ENCODE measurements at places on chromosomes 3 and 15. TPM values are rescaled to one million over a fixed set of nuclear protein-coding genes. Genes with fewer than 3 reads are reported as not detected.

The DZIP1L gene
- polyA plus RNA-seq, result 1.1 TPM

The LRTM1 gene
- not detected for polyA plus RNA-seq

The SPSB4 gene
- not detected for polyA plus RNA-seq

The GOLGA8M gene
- polyA plus RNA-seq, result not detected

GRCh38 chr3:158731938-158732855 is at the start of gene RARRES1:
Gene RARRES1 (minus strand): TSS chr3:158732457. CDS start chr3:158732415, 42 bp downstream.
- no peak for DNase-seq
- no peaks in the 10 kb centered on the region for H3K27me3 ChIP-seq
- peaks cover 13% of the 10 kb centered on the region for H3K36me3 ChIP-seq

DNA sequence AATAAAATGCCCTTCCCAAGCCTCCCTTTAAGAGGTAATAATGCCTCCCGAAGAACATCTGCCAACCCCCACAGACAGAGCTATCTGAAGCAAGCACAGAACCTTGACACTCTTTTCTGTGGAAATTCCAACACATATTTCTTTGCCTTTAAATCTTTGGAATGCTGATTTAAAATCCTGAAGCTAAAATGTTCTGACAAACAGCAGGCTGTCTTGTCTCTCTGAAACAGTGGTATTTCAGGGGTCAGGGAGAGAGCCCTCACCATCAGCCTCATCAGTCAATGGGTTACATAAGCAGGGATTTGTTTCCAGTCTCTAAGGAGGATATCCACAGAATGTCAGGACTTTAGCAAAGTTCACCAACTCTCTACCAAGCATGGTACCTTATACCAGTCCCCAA is 27.8 kb upstream of the ARHGEF3 start:
- DNase-seq, result no peak
- no peaks in the 10 kb centered on the region for H3K4me1 ChIP-seq
- H3K4me3 ChIP-seq, result no peak overlapping the region
- H3K27me3 ChIP-seq, result no peaks in the 10 kb centered on the region
- H3K36me3 ChIP-seq, result no peaks in the 10 kb centered on the region
- no peak overlapping the region for H3K27ac ChIP-seq

DNA sequence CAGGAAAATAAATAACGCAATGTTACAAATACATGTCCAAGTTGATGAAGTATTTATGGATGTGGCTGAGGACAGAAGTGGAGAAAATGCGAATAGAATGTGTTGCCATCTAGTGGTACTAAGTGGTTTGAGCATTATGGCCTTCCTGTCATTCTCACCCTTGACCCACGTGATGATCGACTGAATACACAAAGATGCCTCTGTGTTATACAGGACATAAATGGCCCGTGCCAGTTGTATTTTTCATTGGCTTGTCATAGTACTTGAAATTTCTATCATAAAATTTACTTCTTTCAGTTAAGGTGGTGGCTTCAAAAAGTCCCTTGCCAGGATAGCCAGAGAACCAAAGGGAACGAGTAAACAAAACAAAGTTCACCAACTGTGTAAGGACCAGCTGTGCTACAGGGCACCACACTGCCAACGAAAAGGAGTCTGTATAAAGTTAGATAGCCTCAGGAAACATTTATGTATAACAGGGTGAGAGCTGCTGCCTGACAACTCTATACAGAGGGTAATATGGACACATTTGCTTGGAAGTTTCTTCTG is 103.7 kb downstream of the MYH15 start:
- H3K27ac ChIP-seq, result no peak overlapping the region
- H3K36me3 ChIP-seq, result no peaks in the 10 kb centered on the region
- H3K27me3 ChIP-seq, result no peaks in the 10 kb centered on the region
- H3K4me3 ChIP-seq, result no peak overlapping the region
- no peaks in the 10 kb centered on the region for H3K4me1 ChIP-seq

GRCh38 chr15:64146520-64146884 is 5.0 kb upstream of the SNX22 start:
- no peak for DNase-seq
- H3K4me3 ChIP-seq, result 0 out of 2 replicates have a peak overlapping the region, but pooled peaks have one; percentile 7
- H3K36me3 ChIP-seq, result peaks cover 25% of the 10 kb centered on the region
- peaks cover 78% of the 10 kb centered on the region for H3K4me1 ChIP-seq
- peak overlapping the region; percentile 64 for H3K27ac ChIP-seq

- H3K27ac ChIP-seq, result no peak overlapping the region
- H3K4me1 ChIP-seq, result no peaks in the 10 kb centered on the region
- no peak overlapping the region for H3K4me3 ChIP-seq
- H3K27me3 ChIP-seq, result no peaks in the 10 kb centered on the region
Measured at GRCh38 chr15:56353119-56353518, 12.1 kb upstream of the TEX9 start.

DNA sequence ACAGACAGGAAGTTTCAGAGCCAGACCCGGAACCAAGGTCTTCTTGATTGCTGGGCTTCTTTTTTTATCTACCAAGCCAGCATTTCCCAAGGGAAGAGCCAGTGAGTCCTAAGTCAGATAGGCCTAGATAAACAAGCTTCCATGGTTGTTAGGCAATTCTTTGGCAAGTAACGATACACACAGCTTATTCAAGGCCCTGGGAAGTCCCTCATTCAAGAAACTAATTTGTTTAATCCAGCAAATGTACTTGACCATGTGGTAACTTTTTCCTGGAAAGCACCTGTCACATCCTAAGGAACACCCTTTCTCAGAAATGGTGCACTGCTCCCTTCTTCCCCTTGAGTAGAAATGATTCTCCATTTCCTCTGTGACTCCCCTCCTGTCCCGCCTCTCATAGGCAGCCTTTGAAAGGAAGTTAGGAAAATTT is 209.9 kb downstream of the ITPR1 start:
- H3K4me1 ChIP-seq, result no peaks in the 10 kb centered on the region
- DNase-seq, result no peak
- H3K27me3 ChIP-seq, result no peaks in the 10 kb centered on the region
- H3K4me3 ChIP-seq, result no peak overlapping the region

- no peaks in the 10 kb centered on the region for H3K27me3 ChIP-seq
- DNase-seq, result no peak
- H3K4me3 ChIP-seq, result no peak overlapping the region
- peaks cover 3% of the 10 kb centered on the region for H3K4me1 ChIP-seq
- no peaks in the 10 kb centered on the region for H3K36me3 ChIP-seq
- no peak overlapping the region for H3K27ac ChIP-seq
Measured at GRCh38 chr3:6860149-6860953, 564 bp upstream of the GRM7 start.
